CD4-positive, alpha-beta T cell treated with Interleukin-17A for 1 hour (primary cell): ENCODE measurements at places on chromosomes 6 and 20.

DNA sequence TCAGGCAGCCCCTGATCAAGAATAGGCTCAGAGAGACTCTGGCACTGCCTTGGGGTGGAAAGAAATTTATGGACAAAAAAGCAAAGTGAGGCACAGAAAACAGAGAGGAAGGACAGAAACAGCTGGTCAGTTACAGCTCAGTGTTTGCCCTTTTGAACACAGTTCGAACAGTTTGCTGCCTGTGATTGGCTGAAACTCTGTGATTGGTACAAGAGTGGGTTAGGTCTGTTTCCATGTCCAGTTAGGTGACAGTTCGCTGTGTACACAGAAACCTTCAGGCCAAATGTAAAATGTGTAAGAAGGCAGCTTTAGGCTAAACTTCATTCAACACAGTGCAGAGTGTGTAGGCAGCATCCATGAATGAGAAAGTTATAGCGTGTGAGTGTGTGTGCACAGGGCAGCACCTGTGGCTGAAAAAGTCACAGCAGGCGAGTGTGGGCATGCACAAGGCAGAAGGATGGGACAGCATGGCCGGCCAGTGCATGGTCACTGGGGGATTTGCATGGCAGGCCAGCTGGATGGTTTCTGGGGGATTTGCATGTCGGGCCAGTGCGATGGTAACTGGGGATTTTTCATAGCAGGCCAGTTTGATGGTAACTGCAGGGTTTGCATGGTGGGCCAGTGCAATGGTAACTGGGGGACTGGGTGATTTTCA lies 75.4 kb upstream of the FRMD1 start:
- DNase-seq, result no peak

DNA sequence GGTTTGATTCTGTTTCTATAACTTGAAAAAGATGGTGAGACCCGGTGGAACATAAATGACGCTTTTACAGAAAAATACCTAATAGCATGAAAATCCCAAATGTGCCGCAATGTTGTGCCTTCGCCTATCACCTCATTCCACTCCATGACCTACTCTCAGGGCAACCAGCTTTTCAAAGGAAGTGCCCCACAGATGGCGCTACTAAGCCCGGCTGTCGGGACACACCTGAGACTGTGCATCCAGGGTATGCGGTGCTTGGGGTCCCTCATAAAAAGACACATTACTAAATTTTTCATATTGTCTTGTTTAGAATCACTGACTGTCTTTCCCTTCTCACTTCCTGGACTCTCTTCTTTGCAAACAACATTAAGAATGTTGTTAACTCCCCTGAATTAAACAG lies 145.5 kb upstream of the RPS6KA2 start:
- DNase-seq, result no peak

DNA sequence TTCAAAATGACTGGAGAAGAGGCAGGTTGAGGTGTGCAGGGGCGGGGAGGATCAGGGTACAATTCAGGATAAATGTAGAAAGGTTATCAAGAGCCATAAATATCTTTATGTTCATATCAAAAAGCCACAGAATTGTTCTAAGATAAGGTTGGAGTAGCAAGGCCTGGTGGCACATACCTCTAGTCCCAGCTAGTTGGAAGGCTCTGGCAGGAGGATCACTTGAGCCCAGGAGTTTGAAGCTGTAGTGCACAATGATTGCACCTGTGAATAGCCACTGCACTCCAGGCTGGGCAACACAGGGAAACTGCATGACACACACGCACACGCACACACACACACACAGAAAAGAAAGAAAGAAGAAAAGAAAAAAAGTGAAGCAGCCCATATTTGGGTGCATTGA lies 194.8 kb downstream of the GRIK2 start:
- no peak for DNase-seq

GRCh38 chr6:45613656-45614055 lies 235.9 kb upstream of the SUPT3H start:
- DNase-seq, result no peak

DNA sequence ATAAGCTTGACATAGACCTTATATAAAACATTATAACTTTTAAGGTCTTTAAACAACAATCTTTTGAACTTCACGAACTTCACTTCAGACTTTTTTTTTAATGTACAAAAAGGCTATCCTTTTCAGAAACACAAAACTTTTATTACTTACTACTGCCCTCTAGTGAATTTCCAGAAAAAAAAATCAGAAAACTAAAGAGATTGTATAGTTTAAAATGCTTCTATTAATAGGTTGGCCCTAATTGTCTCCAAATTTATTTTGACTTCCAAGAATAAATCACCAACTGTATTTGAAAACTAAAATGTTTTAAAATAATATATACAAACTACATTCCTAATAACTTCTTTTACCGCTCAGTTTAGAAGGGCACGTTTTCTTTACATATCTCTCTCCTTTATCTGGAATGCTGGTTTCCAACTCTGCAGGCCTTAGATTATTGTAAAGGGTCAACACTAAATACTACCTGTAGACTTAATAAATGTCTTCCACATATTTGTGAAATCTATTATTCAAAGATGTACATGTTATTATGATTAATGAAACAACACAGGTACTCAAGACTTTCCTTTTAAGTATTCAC lies 66.8 kb downstream of the LMBRD1 start:
- no peak for DNase-seq

DNA sequence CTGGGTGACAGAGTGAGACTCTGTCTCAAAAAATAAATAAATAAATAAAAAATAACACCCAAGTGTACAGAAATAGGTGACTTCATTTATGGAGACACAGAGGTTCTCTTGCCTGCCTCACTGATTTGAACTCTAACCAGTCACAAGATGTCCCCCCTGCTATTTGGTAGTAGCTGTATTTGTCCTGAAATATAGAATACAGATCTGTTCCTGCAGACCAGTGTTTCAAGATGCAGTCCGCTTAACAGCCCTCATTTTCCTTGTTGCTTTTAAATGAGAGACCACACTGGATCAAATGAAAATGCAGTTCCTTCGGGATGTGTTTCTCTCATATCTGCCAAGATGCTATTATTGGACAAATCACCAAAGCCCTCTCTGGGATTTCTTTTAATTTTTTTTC lies 7.6 kb downstream of the PLCB4 start:
- no peak for DNase-seq

DNA sequence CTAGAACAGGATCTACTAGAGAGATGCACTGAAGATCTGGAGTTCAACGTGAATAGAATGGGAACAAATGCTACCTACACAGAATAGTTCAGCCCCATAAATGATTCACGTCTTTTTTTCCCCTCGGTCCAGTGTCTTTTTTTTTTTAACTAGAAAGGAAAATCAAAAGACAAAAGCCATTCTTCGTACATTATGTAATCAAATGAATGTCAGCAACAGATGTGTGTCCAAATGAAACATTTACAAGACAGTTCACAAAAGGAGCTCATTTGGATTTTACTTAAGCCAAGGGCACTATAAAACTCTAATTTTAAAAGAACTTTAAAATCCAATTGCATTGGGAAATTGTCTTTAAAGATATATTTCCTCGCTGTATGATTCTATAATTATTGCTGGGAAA lies 42.4 kb downstream of the FAM184A start:
- DNase-seq, result no peak
